Transverse colon (tissue), 4 donors: ENCODE measurements at places on chromosomes 2 and 18. TPM values are rescaled to one million over a fixed set of nuclear protein-coding genes. Genes with fewer than 3 reads are reported as not detected.

GRCh38 chr18:37845498-37845897 is 279.9 kb upstream of the CELF4 start:
- no peaks in the 10 kb centered on the region for H3K27me3 ChIP-seq
- H3K36me3 ChIP-seq: no peaks in the 10 kb centered on the region
- H3K4me1 ChIP-seq: no peaks in the 10 kb centered on the region
- H3K4me3 ChIP-seq: no peak overlapping the region
- H3K27ac ChIP-seq: no peak overlapping the region

DNA sequence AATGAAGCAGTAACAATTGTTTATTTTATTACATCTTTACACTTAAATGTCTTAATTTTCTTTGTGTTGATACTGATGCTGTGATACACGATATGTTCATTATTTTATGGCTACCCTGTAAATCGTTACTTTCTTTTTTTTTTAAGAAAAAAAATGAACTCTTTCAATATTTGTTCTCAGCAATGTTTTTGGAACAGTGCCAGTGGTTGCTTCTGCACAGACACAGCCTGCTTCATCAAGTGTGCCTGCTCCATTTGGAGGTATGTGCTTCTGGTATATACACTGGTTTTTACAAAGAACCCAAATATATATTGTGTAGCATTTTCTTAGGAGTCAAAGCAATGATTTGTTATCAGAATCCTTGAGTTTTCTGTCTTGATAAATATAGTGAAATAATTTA is 62.2 kb upstream of the SCYGR2 start:
- no peak for DNase-seq
- H3K4me3 ChIP-seq: no peak overlapping the region
- H3K4me1 ChIP-seq: no peaks in the 10 kb centered on the region
- H3K27ac ChIP-seq: no peak overlapping the region
- H3K36me3 ChIP-seq: peaks cover 73% of the 10 kb centered on the region

Gene EML6
- 8.2 TPM for total RNA-seq

Gene SMAD7
- 78.0 TPM for total RNA-seq

Gene ZNF804A
- total RNA-seq: 0.16 TPM

GRCh38 chr2:15191789-15192188 is 369.3 kb downstream of the NBAS start:
- no peak overlapping the region for H3K27ac ChIP-seq
- H3K27me3 ChIP-seq: no peaks in the 10 kb centered on the region
- DNase-seq: no peak
- H3K4me1 ChIP-seq: no peaks in the 10 kb centered on the region
- no peak overlapping the region for H3K4me3 ChIP-seq

Gene ABCG5
- total RNA-seq: not detected

Gene CDKL4
- total RNA-seq: 0.79 TPM

DNA sequence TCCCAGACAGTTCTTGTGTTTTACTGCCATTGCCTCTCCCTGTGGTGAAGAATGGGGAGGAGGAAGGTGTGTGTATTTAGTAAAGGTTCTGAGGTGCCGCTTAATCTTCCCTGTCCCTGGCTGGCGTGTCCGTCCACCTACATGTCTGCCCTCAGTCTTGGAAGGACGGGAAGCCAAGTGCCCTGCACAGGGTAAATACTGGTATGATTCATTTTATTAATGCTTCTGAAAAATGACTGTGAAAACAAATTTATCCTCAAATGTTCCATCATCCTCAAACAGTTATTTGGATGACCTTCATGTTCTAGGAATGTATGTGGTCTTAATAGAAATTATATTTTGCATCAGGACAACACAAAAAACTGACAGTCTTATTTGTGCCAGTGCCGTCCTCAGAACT is 6.6 kb downstream of the EPAS1 start:
- no peak overlapping the region for H3K4me3 ChIP-seq
- no peak for DNase-seq
- peaks cover 63% of the 10 kb centered on the region for H3K4me1 ChIP-seq
- H3K27ac ChIP-seq: peak overlapping the region; percentile 0
- H3K27me3 ChIP-seq: no peaks in the 10 kb centered on the region

DNA sequence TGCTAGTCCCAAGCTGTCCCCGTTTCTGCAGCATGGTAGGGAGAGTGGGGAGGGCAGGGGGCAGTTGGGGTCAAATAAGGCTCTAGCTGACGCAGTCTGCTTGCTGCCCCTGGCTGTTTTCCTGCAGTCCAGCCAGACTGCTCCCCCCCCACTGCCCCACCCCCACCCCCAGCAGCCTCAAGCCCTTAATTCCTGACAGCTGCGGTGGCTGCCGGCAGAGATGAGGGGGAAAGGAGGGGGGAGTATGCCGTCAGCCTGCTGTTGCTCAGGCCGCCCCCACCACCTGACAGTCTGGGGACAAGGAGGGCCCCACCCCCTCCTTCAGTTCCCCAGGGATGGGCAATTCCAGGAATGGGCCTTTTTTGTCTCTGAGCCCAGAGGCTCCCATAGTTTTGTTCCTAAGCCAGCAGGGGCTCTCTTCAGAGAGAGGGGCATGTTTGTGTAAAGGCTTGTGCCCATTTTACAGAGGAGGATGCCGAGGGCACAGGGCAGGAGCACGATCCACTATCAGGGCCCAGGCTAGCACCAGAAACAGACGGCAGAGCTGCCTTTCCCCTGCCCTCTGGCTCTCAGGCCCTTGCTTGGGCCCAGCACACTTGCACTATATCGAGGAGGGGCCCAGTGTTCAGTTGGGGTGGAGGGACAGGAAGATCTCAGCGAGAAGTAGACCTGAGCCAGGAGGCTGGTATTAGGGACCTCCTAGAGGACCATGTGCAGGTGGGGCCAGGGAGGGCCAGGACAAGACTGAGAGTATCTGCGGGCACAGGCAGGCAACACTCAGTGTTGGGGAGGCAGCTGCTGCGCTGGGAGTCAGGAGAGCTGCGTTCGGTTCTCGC is 1.5 kb upstream of the WNT10A start:
- H3K4me1 ChIP-seq: peaks cover 31% of the 10 kb centered on the region
- H3K27me3 ChIP-seq: peaks cover 99% of the 10 kb centered on the region
- H3K36me3 ChIP-seq: no peaks in the 10 kb centered on the region
- no peak overlapping the region for H3K27ac ChIP-seq
- no peak overlapping the region for H3K4me3 ChIP-seq

DNA sequence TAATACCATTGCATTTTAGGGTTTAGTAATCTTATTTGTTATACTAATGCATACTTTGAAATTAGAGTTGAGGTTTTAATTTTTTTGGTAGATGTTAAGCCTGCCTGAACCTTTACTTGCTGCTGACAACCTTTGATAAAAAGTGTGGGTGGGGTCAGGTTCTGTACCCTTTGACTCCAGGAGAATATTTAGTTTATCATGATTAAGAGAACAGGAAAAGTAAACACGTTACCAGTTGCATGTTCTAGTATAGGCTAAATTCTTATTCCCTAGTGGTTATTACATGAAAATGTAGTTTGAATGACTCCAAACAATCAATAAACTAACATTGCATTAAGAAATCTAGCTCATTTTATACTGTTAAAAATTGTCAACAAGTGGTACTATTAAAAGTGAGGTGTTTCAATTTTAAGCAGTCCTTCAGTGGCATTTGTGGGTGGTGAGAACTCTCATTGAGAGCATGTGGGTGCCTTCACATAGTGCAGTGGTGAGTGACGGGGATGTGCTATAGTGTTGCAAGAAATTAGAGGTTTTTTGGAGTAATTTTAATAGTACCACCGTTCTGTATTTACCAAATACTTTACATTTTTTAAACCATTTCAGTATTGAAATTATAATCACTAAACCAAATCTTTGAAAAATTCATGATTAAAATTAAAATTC is 29.9 kb downstream of the PHLPP1 start:
- H3K27ac ChIP-seq: peak overlapping the region; percentile 40
- no peak for DNase-seq
- no peak overlapping the region for H3K4me3 ChIP-seq
- H3K36me3 ChIP-seq: no peaks in the 10 kb centered on the region
- no peaks in the 10 kb centered on the region for H3K27me3 ChIP-seq
- H3K4me1 ChIP-seq: peaks cover 6% of the 10 kb centered on the region

Gene ADGRF3
- total RNA-seq: not detected

GRCh38 chr2:157364257-157364974 is 38.8 kb upstream of the ERMN start:
- H3K4me3 ChIP-seq: no peak overlapping the region
- H3K4me1 ChIP-seq: no peaks in the 10 kb centered on the region
- no peaks in the 10 kb centered on the region for H3K36me3 ChIP-seq
- H3K27me3 ChIP-seq: no peaks in the 10 kb centered on the region

DNA sequence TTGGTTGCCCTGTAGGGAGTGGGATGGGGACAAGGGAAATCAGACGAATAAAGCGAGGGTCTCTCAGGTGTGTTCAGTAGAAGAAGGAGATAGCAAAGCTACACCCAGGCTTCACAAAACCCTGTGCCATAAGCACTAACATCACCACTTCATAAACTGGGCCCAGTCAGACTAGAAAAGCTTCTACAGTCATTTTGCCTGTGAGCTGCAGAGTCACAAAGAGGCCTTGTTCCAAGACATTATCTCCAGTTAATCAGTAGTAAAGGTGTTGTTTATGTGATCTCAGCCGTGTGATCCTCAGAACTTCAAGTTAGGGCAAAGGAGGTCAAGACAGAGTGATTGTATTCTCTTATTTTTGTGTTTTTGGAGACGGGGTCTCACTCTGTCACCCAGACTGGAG is 148.0 kb downstream of the GALR1 start:
- no peaks in the 10 kb centered on the region for H3K36me3 ChIP-seq
- no peaks in the 10 kb centered on the region for H3K27me3 ChIP-seq
- H3K4me1 ChIP-seq: peaks cover 15% of the 10 kb centered on the region
- H3K27ac ChIP-seq: peak overlapping the region; percentile 54
- no peak for DNase-seq

Gene IL18RAP
- total RNA-seq: not detected

DNA sequence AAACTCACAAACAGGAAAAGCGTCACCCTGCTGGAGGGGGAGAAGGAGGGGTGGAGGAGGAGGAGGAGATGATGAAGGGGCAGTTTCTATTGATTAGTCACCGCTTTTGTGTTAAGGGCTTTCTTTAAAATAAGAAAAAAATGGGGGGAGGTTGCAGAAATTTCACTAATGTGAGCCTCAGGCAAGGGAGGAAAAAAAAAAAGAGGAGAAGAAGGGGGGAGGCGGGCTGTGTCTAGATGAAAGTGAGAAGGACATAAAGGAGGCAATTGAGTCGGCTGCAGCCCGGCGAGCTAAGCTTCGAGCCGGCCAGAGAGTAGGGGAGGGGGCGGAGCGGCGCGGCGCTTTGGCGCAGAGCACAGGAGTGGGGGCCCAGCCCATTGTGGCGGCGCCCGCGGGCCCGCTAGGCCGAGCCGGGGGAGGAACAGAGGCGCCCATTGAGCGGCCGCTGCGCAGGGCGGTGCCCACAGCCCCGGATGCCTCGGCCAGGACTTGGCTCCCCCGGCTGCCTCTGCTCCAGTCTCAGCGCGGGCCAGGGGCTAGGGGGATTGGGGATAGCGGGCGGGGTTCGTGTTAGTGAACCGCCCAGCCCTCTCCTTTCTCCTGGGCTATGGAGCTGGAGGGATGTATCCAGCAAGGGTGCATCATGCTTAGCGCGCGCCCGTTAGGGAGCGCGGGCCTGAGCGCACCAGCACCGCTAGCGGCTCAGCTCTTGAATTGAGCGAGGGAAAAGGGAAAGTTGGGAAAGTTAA is 7.9 kb downstream of the PAX3 start:
- H3K27ac ChIP-seq: no peak overlapping the region
- DNase-seq: no peak
- H3K4me3 ChIP-seq: no peak overlapping the region

DNA sequence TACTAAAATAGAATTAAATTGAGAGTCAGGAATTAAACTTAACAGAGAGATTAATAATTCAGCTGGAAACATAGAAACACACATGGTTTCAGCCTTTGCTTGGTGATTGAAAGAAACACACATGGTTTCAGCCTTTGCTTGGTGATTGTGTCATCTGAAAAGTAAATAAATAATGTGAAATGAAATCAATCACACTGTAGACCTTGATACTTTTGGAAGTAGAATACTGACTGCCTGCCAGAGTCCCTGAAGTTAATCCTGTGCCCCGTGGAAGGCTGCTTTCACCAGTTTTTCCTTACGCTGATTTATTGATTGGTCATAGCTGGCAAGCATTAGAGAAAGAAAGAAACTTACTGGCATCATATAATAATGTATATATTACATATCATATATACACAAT is 1252.7 kb upstream of the FAM98A start:
- H3K36me3 ChIP-seq: no peaks in the 10 kb centered on the region
- DNase-seq: no peak
- H3K27me3 ChIP-seq: no peaks in the 10 kb centered on the region
- H3K4me3 ChIP-seq: no peak overlapping the region
- no peak overlapping the region for H3K27ac ChIP-seq
- H3K4me1 ChIP-seq: no peaks in the 10 kb centered on the region

Gene PARD6G
- total RNA-seq: 0.75 TPM

Gene NT5DC4
- not detected for total RNA-seq

GRCh38 chr18:7066965-7067555 is 50.5 kb downstream of the LAMA1 start:
- H3K4me3 ChIP-seq: no peak overlapping the region
- no peaks in the 10 kb centered on the region for H3K36me3 ChIP-seq
- no peaks in the 10 kb centered on the region for H3K4me1 ChIP-seq
- no peak for DNase-seq
- no peaks in the 10 kb centered on the region for H3K27me3 ChIP-seq
- peak overlapping the region; percentile 19 for H3K27ac ChIP-seq

DNA sequence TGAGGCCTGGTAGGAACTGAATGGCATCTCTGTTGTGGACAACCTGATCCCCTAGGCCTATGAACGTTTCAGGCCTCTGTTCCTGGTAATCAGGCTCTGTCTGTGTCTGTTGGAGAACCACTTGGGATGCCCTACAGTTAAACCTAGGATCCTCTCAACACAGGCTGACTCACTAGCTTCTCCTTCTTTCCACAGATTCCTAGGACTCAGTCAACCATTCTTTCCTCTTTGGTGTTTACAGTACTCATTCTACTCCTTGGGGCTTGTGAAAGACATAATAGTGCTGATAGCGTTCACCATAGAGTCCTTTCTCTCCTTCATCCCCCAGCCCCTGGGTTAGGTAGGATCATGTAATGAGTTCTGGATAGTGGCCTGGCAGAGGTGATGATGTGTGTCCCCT is 544.3 kb downstream of the METTL4 start:
- no peak overlapping the region for H3K4me3 ChIP-seq
- no peaks in the 10 kb centered on the region for H3K27me3 ChIP-seq
- DNase-seq: no peak
- no peak overlapping the region for H3K27ac ChIP-seq
- no peaks in the 10 kb centered on the region for H3K4me1 ChIP-seq

GRCh38 chr2:19702267-19702666 is 199.5 kb downstream of the TTC32 start:
- H3K36me3 ChIP-seq: no peaks in the 10 kb centered on the region
- H3K27ac ChIP-seq: no peak overlapping the region
- H3K4me1 ChIP-seq: no peaks in the 10 kb centered on the region

Gene ANKRD12
- 67.3 TPM for total RNA-seq

DNA sequence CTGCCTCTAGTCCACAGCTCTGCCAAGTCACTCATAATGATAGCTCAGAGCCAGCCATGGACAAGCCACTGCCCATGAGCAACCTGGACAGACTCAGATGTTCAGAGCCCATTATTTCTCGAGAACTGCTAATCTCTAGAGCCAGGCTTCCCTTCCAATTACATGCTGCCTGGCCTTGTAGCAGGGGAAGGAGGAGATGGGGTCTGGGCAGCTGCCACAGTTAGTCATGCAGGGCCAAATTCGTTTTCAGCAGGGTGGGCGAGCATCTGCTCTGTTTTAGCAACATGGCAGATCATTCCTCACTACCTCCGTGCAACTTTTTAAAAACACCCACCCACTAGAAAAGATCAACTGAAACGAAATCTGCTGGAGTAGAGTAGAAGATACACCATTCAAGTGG is 141.8 kb downstream of the MYO5B start:
- H3K27me3 ChIP-seq: no peaks in the 10 kb centered on the region
- no peaks in the 10 kb centered on the region for H3K36me3 ChIP-seq
- no peaks in the 10 kb centered on the region for H3K4me1 ChIP-seq

Gene SLC9A4
- total RNA-seq: not detected

Gene HTR2B
- 0.40 TPM for total RNA-seq

- DNase-seq: no peak
- H3K27ac ChIP-seq: peak overlapping the region; percentile 68
- H3K27me3 ChIP-seq: no peaks in the 10 kb centered on the region
Measured at GRCh38 chr2:37623406-37623805, 48.0 kb downstream of the CDC42EP3 start.

Gene SOWAHC
- 99.5 TPM for total RNA-seq
